ENCODE measurements at places on chromosomes 7 and 10. TPM values are rescaled to one million over a fixed set of nuclear protein-coding genes. Genes with fewer than 3 reads are reported as not detected.
A peak's percentile ranks its signal among the peaks of the same experiment; 100 is the strongest.

- H3K4me3 ChIP-seq = no peak overlapping the region
- no peak for DNase-seq
These were observed 169.6 kb upstream of the FAM171A1 start for GRCh38 chr10:15540727-15541126.

DNA sequence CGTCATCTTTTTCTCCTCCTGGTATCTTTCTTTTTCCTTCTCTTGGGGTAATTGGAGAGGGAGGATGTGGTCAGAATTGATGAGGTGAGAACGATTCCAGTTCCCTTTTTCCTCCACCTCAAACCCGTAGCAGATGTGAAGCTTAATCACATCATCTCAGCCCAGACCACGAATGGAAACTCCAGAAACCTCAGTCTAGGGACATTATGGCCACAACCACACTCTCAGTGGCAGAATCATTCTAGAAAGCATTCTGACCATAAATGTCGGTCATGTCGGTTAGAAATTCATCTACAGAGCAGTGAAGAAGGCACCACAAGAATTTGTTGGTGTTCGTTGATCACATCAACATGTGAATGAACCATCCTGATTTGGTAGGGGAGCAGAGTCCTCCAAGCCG lies 78.7 kb downstream of the GATA3 start:
- no peaks in the 10 kb centered on the region for H3K27me3 ChIP-seq
- no peak overlapping the region for H3K27ac ChIP-seq

DNA sequence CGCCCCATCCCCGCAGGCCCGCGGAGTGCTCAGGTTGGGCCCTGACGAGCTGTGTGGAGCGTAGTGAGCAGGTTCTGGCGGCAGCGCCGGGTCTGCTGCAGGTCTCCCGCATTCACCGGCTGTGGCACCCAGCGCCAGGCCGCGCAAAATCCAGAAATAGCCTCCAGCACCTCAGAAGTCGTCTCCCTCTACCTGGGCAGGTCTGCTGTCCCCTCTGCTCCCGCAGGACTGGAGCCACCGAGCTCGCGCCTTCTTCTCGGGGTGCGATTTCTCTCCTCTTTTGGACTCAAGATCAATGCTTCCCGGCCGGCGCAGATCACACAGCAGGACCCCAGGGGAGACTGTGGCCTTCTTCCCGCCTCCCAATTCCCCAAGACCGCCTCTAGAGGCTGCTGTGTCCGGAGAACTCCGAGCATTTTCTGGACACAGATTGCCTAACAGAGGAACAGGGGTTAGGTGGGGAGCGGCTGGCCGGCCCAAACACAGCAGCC lies 8.4 kb downstream of the TLX1 start:
- H3K4me1 ChIP-seq = peaks cover 4% of the 10 kb centered on the region
- no peak overlapping the region for H3K27ac ChIP-seq
- DNase-seq = no peak
- no peaks in the 10 kb centered on the region for H3K36me3 ChIP-seq
- H3K27me3 ChIP-seq = peaks cover 95% of the 10 kb centered on the region
- H3K4me3 ChIP-seq = no peak overlapping the region

DNA sequence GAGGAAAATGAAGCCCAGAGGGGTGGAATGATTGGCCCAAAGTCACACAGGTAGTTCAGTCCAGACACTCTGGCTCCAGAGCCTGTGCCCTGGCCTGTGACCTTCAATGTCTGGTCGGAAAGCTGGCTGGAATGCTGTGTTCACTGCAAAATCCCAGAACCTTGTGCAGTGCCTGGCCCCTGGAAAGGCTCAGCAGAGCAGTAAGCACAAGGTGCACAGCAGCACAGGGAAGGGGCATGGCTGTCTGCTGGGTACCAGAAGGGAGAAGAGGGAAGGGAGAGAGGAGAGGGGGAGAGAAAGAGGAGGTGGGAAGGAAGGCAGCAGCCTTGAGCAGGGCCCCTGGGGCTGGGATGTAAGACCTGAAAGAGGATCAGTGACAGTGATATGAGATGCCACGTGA lies 28.4 kb upstream of the C10orf71 start:
- H3K36me3 ChIP-seq = no peaks in the 10 kb centered on the region
- H3K4me3 ChIP-seq = no peak overlapping the region
- no peak overlapping the region for H3K27ac ChIP-seq
- H3K4me1 ChIP-seq = no peaks in the 10 kb centered on the region
- no peaks in the 10 kb centered on the region for H3K27me3 ChIP-seq

DNA sequence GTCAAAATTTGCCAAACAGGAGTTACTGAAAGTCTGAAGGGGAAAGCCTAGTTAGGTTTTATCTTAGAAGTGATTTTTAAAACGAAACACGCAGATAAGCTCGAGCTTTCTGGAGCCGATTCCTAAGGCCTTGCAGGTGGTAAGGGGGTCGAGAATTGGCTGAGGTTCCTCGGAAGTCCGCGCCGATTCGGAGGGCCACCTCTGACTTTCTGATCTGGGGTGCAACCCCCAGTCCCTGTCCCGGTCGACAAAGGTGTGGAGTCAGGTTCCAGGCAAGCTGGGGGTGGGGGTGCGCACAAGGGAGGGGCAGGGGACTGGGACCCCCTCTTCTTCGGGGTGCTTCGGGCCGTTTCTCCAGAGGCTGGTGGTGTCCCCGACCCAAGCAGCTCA lies 701 bp upstream of the CUL1 start:
- H3K27me3 ChIP-seq = no peaks in the 10 kb centered on the region
- peak overlapping the region; percentile 75 for H3K4me3 ChIP-seq
- H3K4me1 ChIP-seq = peaks cover 22% of the 10 kb centered on the region
- DNase-seq = no peak
- H3K36me3 ChIP-seq = no peaks in the 10 kb centered on the region
- peak overlapping the region; percentile 86 for H3K27ac ChIP-seq

GRCh38 chr7:131111081-131111576 lies 216.5 kb upstream of the MKLN1 start:
- H3K4me1 ChIP-seq = peaks cover 29% of the 10 kb centered on the region
- H3K27me3 ChIP-seq = no peaks in the 10 kb centered on the region
- peak overlapping the region; percentile 59 for H3K4me3 ChIP-seq
- DNase-seq = peak; percentile 63
- peak overlapping the region; percentile 67 for H3K27ac ChIP-seq
- H3K36me3 ChIP-seq = no peaks in the 10 kb centered on the region

GRCh38 chr7:158431055-158431940 lies 156.3 kb downstream of the PTPRN2 start:
- no peaks in the 10 kb centered on the region for H3K27me3 ChIP-seq
- no peaks in the 10 kb centered on the region for H3K4me1 ChIP-seq
- peak overlapping the region; percentile 42 for H3K27ac ChIP-seq
- no peak for DNase-seq

ASB4 gene
- not detected for total RNA-seq

IRF5 gene
- total RNA-seq = 0.36 TPM
